ENCODE measurements at places on chromosomes 1 and 21.
A peak's percentile ranks its signal among the peaks of the same experiment; 100 is the strongest.

DNA sequence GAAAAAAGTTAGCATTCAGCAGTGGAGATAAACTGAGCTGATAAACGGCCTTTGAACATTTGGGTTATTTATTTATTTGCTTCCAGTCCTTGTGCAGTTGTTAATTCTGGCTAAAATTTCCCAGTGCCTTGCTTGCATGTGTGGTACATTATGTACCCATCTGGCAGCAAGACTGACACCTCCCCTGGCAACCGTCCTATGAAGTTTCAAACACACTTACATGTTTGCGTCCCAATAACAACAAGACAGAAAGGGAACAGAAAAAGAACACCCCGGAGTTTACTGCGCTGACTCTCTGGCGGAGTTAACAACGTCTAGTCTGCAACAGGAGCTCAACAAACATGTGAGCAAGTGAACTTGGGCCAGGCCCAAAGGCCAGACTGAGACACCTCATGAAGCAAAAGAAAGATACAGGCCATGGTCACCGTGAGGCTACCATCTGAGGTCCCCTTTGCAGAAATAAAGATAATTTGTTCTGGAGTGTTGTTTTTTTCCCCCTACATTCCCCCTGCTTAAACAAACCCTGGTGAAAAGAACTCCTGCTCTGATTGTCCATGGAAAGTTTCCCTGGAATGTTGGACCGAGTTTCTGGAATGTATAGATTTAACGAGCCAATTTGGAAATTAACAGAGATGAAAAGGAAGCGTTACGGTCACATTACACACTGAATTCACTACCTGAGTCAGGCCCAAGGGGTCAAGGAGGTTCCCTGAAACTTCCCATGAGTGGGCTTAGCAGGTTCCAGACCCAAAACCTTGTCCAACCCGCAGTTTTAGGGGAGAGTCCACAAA, 33.4 kb downstream of the TRABD2B start:
- no peak for DNase-seq

GRCh38 chr1:55927702-55928290, 651.6 kb downstream of the PLPP3 start:
- DNase-seq, result no peak

GRCh38 chr1:247797518-247797917, 26.4 kb downstream of the OR14A16 start:
- DNase-seq, result no peak

- no peak for DNase-seq
Observed at GRCh38 chr1:3369446-3370076, 84.9 kb upstream of the ARHGEF16 start.

DNA sequence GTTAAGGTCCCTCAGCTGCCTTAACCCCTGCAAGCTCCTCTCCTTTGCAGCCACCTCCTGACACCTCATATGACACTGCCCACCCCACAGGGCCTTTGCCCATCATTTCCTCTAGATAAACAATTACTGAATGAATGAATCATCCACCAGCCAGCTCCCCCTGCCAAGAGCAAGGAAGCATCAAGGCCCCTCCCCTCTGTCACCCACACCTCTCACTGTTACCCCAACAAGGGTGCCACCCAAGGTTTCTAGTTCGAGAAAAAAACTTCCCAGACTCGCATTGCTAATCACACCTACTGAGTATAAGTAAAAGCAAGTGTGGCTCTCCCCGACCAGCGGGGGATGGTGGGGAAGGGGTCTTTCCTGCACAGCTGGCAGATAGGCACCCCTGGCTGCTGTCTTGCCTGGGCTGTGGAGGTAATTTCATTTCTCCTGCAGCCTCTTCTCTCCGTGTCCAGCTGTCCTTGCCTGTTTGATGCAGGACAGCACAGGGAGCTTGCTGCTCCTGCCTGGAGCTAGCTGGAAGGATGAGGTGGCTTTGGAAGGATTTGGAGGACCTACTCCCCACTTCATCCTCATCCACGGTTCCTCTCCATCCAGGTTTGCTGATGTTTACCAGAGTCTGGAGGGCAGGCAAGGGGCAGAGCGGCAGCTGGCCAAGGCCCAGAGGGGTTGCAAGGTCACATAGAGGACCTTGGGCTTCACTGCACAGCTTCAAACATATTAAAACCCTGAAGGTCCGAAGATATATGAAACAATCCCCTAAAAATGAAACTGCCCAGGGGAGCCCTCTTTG, 33.1 kb upstream of the LBR start:
- DNase-seq, result no peak

DNA sequence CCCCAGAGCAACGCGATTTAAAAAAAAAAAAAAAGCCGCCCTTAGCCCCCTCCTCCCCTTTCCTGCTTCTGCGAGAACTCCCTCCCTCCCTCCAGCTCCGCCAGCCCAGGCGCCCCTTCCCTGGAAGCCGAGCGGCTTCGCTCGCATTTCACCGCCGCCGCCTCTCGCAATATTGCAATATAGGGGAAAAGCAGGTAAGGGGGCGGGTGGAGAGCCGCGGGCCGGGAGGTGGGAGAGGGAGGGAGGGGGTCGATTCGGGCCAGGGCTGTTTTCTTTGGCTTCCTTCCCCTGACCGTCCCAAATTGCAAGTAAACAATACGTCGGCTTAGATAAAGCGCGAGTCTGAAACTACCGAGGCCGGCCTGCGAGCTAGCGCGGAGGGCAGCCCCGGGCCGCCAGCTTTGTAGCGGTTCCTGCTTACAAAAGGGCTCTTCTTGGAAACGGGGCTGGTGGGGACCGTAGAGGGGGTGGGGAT, 408 bp downstream of the LMO4 start:
- DNase-seq, result no peak

- DNase-seq, result peak; percentile 53
Observed at GRCh38 chr1:206021626-206022365, 1.9 kb downstream of the CTSE start.

GRCh38 chr21:38825269-38825668, 19.5 kb downstream of the ETS2 start:
- DNase-seq, result no peak

DNA sequence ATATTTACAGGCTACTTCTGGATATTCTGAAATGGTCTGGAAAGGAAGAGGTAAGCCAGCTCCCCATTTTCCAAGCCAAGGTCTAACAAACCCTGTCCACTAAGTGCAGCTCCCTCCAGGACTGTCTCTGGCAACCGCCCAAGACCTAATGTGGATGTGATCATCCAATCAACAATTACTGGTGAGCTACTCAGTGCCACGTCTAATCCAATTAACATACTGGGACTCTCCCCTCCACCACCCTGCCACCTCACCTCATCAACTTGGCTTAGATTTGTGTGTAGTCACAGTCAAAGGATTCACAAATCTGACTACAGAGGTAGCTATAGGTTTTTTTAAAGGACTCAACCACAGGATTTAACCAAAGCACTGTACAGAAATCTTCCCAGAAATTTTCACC, 25.4 kb upstream of the S100A7 start:
- no peak for DNase-seq

- peak; percentile 53 for DNase-seq
Observed at GRCh38 chr1:6414443-6414844, 5.3 kb downstream of the HES2 start.

DNA sequence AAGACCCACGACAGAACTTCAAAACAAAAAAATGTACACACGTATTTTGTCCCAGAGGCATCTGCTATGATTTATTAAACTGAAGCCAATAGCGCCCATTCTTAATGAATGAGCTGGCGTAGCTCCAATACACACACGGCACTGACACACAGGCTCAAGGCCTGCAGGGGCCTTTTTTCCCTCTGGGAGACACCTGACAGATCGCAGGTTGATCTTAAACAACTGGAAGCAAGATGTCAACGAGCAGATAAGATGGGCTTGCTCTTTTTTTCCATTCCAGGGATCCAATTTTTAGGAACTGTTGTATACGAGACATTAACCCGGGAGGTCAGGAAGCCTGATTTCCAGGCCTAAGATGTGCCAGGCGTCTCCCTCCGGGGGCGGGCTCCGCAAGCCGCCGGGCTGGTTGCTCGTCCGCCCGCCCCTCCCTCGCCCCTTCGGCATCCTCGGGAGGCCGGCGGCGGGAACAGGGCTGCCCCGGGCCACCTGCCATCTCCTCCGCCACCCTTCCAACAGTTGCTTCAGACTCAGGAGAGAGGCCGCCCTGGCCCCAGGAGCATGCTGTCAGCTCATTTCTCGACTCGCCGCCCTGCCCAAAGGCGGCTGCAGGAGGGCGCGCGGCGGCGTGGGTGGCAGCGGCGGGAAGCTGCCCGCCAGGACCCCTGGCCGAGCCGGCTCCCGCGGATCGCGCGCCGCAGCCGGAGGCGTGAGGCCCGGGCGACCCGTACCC, 735 bp downstream of the TTC13 start:
- DNase-seq, result peak; percentile 17

DNA sequence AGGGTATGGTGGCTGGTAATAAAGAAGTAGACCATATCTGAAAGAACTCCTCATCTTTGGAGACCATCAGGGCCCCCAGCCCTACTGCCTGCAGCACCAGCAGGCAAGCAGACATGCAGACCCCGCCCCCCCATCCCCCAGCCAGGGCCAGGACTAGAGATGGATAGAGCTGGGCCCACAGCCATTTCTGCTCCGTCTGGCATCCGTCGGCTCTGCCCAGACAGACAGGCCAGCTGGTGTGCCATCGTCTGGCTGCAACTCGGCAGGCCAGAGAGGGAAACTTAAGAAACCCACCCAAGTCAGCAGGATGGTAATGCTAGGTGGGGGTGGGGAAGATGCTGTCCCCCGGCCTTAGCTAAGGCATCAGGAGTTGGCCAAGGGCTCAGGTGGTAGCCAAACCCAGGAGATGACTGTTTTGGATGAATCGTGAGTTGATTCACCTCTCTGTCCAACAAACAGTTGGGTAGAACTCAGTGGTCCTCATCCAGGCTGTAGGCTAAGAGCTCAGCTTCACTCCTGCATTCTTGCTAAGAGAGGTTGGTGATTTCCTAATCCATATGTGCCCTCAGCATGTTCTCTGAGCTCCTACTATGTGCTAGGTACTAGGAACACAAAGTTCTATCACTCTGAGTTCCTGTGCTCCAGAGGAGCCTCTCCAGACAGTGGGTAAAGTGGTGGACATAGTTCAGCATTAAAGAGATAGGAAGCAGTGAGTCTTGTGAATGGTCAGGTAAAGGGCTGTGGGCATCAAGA, 23.2 kb upstream of the TMEM222 start:
- no peak for DNase-seq

DNA sequence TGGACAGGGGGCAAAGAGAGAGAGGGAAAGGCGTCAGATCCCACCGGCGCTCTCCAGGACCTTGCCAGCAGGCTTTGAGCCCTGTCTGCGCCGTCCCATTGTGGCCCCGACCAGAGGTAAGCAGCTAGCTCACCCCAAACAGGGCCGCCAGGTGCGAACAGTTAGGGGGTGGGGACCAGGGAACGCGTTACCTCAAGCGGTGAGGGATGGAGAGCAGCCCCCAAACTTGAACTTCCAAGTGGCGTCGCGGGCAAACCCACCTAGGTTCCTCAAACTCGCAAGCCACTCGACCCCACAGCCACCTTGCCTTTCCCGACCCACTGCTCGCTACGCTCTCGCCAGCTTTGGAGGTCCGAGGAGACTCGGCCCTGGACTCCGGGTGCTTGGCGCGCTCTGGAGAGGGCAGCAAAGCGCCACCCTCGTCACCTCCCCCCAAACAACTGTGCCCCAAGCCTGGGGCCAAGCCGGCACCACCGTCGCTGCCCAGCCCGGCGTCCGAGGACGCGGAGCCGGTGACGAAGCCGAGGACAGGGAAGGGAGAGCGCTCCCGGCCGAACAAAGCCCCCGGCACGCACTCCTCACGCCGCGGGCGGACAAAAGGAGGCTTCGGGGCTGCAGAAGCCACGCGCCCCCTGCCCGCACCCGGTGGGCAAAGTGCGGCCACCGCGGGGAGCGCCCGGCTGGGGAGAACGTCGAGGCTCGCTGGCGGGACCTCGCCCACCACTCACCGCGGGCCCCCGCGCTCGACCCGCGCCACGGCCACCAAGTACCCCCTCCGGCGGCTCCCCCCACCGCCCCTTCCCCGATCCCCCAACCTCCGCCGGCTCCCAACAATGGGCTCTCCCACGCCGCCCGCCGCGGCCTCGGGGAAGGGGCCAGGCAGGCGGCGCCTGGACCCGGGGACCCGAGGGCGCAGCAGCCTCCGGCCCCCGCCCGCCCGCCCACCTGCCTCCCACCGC, 976 bp downstream of the SSBP3 start:
- DNase-seq, result no peak

DNA sequence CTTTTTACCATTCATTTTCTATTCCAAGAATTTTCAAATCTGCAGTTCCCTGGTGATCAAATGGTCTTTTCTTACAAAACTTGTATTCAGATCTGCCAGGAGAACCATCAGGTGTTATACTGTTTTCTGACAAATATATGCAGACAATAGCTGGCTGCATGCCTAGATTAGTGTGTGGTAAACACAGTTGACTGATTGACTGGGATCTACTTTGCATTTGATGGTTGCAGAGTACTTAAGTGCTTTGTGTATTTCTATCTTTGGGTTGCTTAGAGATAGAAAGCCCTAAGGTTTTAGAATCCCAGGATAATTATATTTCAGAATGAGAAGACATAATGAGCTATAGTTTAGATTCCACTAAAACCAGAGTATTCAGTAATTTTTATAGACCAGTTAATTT, 102.0 kb upstream of the CHODL start:
- DNase-seq, result no peak

- DNase-seq, result no peak
Observed at GRCh38 chr21:34052171-34052570, 21.2 kb upstream of the MRPS6 start.

DNA sequence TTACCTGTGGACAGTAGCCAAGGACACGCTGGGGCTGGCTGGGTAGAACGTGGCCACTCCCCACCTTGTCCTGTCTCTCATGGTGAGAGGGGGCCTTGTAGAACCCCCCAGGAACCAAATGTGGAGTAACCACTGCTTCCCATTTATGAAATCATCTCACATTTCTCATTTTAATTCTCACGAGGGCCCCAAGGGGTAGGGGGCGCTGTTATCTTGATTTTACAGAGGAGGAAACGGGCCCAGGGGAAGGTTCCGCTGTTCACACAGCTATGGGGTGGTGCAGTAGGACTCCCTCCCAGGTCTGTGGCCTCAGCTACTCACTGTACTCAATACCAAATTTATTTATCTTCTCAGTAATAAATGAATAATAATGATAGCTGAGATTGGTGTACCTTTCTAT, 5.5 kb downstream of the SMPDL3B start:
- peak; percentile 40 for DNase-seq

DNA sequence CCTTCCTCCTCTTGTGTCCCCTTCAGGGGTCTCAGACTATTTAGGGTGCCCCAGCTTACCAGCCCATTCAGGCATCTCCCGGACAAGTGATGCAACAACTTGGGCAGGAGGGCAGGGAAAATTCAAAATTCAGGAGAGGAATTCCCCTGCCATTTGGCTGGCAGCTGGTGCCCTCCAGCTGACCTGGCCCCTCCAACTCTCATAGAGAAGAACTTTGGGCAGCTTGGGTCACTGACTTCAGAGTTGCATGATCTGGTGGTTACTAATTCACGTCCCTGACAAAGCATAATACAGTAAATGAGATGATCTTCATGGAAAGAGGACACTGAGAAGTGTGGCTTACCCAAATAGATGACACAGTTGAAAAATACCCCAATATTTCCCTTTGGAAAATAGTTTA, at the start of gene FCAMR:
Gene FCAMR (minus strand): TSS at position 15 of the 400 bp plus-strand sequence. CDS start 335 bp downstream, outside the sequence.
- DNase-seq, result no peak

DNA sequence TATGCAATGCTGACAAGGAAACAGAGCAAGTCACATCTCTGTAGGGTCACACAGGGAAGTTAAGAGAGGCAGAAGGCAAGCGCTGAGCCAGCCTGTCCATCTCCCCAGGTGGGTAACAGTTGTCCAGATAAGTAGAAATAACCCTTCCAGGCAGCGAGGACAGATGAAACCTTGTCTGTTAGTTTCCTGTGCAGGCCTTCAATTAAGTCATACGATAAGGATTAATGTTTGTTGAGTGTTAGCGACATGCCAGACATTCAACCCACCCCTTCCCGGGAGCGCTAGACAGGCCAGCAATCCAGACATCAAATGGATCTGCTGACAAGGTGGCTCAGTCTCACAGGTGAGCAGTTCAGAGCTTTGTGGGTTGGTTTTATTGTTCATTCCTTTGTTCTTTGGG, 221.5 kb upstream of the FMN2 start:
- DNase-seq, result no peak

All from HTR-8/SVneo (cell line).